Renal cortex interstitium (tissue), 15 donors: ENCODE measurements at places on chromosomes 11 and 22.

- no peak for DNase-seq
Observed at GRCh38 chr11:14314127-14314526, 44.9 kb downstream of the RRAS2 start.

DNA sequence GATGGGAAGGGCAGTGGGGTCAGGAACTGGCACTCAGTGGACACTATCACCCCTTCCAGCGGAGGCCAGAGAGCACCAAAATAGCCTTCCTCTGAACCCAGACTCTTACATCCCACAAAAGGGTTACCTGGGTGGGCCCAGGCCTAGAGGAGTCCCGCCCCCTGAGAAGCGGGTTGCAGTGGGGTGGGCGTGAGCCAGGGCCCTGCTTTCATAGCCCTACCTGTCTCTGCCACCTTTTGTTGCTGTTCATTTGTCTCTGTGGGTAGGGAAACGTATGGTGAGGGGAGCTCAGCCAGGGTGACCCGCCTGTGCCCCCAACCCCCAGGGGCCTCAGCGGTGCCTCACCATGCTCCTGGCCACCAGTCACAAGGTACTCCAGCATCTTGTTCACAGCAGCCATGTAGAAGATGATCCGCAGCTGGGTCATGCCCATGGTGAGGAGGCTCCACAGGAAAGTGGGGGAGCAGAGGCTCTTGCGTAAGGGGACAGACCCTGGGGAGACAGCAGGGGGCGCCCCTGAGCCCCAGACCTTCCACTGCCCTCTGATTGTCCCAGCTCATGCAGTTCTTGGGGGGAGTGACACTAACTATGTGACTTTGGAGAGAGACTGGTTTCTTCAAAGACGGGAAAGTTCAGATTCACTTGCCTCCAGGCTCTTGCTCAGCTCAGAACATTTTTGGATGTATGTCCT lies 24.0 kb downstream of the SLC43A1 start:
- no peak for DNase-seq

GRCh38 chr22:46549971-46550641 lies 12.7 kb upstream of the CELSR1 start:
- DNase-seq: no peak

- no peak for DNase-seq
Observed at GRCh38 chr11:19327280-19327679, 86.5 kb upstream of the E2F8 start.

DNA sequence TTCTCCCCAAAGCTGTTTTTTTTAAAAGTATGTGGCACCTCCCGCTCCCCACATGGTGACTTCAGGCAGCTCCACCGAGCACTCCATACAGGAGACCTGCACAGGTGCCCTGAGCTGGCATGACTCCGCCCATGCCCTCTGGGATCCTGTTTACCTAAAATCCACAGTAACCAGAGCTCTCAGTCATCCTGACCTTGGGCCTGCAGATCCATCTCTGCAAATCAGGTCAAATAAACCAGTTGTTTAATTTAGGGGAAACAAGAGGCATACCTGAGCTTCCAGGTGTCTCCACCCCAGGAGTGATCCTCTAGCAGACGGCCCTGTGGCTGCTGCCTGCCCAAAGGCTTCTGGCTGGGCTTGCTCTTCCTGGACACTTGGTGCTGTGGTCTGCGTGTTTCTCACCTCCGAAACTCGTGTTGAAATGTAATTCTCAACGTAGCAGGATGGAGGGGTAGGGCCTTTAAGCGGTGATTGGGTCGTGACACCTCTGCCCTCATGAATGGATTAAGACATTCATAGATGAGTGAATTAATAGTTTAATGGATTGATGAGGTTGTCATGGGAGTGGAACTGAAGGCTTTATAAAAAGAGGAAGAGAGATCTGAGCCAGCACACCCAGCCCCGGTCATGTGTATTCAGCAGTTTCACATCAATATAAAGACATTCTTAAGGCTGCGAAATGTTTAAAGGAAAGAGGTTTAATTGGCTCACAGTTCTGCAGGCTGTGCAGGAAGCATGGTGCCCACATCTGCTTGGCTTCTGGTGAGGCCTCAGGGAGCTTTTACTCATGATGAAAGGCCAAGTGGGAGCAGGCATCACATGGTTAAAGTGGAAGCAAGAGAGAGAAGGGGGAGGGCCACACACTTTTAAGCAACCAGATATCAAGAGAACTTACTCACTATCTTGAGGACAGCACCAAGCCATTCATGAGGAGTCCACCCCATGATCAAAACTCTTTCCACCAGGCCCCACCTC lies 34.1 kb downstream of the LINC01488 start:
- no peak for DNase-seq

- no peak for DNase-seq
Observed at GRCh38 chr11:107716884-107717532, 5.2 kb upstream of the SLN start.

- DNase-seq: no peak
Observed at GRCh38 chr22:35159343-35159742, 93.4 kb downstream of the ISX start.
